Activated CD8-positive, alpha-beta memory T cell treated with anti-CD3 and anti-CD28 coated beads for 36 hours (primary cell): ENCODE measurements at places on chromosomes 11 and 22. TPM values are rescaled to one million over a fixed set of nuclear protein-coding genes. Genes with fewer than 3 reads are reported as not detected.

TEX12 gene
- total RNA-seq = not detected

YAP1 gene
- total RNA-seq = 0.04 TPM

MRGPRX4 gene
- total RNA-seq = not detected

SPI1 gene
- total RNA-seq = not detected

INS gene
- total RNA-seq = not detected

NAALADL1 gene
- total RNA-seq = 11.2 TPM

LMO2 gene
- total RNA-seq = not detected

APOL5 gene
- total RNA-seq = not detected

C1QTNF5 gene
- not detected for total RNA-seq

SPDYC gene
- not detected for total RNA-seq

SMIM38 gene
- 0.94 TPM for total RNA-seq

RGL4 gene
- 7.1 TPM for total RNA-seq

RBMXL2 gene
- total RNA-seq = not detected

ANO5 gene
- not detected for total RNA-seq

GRAP2 gene
- total RNA-seq = 39.9 TPM

DGCR2 gene
- 23.7 TPM for total RNA-seq

OR4D5 gene
- total RNA-seq = not detected

CENPM gene
- 80.8 TPM for total RNA-seq

PDE2A gene
- 0.72 TPM for total RNA-seq

KCNK7 gene
- 0.34 TPM for total RNA-seq

AIFM3 gene
- not detected for total RNA-seq

SGSM1 gene
- total RNA-seq = not detected

TRIM49 gene
- total RNA-seq = not detected
